ENCODE measurements at places on chromosomes 7 and 10.

DNA sequence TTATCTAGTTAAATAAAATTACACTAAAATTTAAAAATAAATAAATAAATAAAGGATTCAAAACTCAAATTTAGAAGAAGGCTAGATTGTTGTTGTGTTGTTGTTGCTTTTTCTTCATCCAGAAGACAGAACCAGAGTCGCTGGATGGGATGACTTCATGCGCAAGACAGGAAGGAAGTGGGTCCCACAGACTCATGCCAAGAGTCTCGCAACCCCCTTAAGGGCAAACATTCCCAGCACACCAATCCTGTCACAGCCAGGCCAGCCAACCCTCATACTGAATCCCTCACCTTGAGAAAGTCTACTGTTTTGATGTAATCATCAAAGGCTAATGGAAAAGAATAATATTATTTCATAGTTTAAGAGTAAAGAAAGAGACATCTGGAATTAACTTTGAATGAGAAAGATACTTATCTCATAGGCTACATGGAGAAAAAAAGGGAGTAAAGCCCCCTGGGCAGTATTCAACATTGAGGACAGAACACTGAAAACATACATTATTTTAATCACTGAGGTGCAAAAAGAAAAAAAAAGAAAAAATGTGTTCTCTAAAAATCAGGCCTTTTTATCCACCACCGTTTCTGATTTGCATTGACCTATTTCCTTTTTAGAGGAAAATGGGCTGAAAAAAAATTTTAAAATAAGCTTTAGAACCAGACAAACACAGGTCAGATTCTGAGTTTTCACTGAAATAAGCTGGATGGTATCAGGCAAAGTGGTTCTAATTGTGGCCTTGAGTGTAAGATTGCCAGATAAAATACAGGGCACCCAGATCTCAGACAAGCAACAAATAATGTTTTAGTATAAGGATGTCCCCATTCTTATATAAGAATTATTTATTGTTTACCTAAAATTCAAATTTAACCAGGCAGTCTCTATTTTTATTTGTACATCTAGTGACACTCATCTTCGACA, 826.5 kb downstream of the TNS3 start:
- DNase-seq, result no peak

DNA sequence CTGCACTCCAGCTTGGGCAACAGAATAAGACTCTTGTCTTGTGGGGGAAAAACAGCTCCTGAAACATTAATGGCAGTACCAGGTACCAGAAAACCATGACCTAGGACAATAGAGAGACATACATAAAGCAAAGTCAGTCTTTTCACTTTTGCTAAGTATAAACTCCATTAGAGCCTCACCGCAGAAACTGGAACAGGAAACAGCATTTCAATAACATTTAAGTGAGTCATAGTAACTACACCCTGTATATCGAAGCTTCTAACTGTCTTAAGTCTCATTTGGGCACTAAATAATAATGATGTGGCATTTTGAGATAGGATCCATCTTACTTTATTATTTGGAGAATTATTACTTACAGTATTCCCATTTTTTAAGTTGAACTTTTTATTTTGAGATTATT, 517.8 kb upstream of the CELF2 start:
- no peak for DNase-seq

GRCh38 chr10:62374862-62375710, 917 bp downstream of the ZNF365 start:
- no peak for DNase-seq

- DNase-seq, result no peak
Observed at GRCh38 chr7:55369427-55370400, 4.6 kb downstream of the LANCL2 start.

DNA sequence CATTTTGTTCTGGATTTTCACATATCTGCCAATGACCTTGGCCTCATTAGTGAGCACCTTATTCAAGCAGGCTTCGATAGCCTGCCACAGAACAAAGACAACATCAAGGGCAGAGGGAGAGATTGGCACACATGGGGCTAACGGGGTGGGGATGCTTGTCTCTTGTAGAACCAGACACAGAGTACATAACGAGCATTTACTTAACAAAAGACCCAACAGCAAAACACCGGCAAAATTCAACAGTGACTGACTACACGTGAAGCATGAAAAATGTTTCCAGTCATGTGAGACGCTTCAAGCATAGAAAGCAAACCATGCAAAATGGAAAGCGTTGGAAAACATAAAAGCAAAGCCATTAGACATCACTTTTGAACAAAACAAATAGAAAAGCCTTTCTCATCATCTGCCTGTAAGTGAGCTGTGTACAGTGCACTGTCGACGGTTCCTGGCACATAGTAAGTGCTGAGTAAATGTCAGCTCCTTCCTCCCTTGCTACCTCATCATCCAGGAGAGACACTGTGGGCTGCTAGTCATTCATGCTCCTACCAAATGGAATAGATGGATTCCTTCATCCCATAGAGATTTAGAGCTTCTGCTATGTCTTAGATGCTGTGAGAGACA, 134.4 kb upstream of the AGK start:
- no peak for DNase-seq

GRCh38 chr7:27324246-27324645, 81.6 kb downstream of the EVX1 start:
- no peak for DNase-seq

GRCh38 chr7:35681231-35682029, 13.5 kb downstream of the HERPUD2 start:
- DNase-seq, result no peak

All from aorta (tissue), 5 donors.